ENCODE measurements at places on chromosomes 5 and 9. TPM values are rescaled to one million over a fixed set of nuclear protein-coding genes. Genes with fewer than 3 reads are reported as not detected.

Gene LCN10
- total RNA-seq, result 0.94 TPM

Gene GM2A
- 24.5 TPM for total RNA-seq

Gene NTRK2
- not detected for total RNA-seq

Gene MLLT3
- total RNA-seq, result 21.6 TPM

DNA sequence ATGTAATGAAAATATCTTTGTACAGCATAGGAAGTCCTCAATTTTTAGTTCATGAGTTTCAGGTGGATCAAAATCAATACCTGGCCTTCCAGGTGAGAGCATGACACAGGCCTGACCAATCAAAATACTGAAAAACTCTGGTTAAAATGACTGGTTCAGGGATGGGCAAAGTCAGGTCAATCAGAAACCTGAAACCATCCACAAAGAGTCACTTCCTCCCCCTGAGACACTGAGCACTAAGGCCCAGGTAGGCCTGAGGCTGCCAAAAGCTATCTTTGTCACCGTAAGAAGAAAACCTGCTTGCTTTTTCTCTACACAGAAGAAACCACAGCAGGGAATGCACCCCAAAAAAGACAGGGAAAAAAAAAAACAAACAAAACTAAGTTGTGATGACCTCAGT, 444.8 kb downstream of the TLR4 start:
- no peaks in the 10 kb centered on the region for H3K36me3 ChIP-seq
- no peaks in the 10 kb centered on the region for H3K27me3 ChIP-seq
- no peak for DNase-seq
- no peak overlapping the region for H3K4me3 ChIP-seq
- H3K4me1 ChIP-seq, result no peaks in the 10 kb centered on the region

- peaks cover 77% of the 10 kb centered on the region for H3K36me3 ChIP-seq
- no peaks in the 10 kb centered on the region for H3K4me1 ChIP-seq
- H3K4me3 ChIP-seq, result no peak overlapping the region
- no peak for DNase-seq
Measured at GRCh38 chr5:38948501-38948900, 102.7 kb downstream of the OSMR start.

DNA sequence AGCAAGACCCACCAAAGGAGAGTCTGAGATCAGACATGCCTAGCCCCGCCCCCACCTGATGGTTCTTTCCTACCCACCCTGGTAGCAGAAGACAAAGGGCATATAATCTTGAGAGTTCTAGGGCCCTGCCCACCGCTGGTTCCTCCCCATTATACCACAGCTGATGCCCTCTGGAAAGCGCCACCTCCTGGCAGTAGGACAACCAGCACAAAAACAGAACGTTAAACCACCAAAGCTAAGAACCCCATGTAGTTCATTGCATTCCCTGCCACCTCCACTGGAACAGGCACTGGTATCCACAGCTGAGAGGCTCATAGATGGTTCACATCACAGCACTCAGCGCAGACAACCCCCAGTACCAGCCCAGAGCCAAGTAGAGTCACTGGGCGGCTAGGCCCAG, 81.2 kb upstream of the TRPC7 start:
- no peak overlapping the region for H3K27ac ChIP-seq
- no peaks in the 10 kb centered on the region for H3K4me1 ChIP-seq
- H3K4me3 ChIP-seq, result no peak overlapping the region
- H3K36me3 ChIP-seq, result no peaks in the 10 kb centered on the region
- H3K27me3 ChIP-seq, result no peaks in the 10 kb centered on the region
- DNase-seq, result no peak

DNA sequence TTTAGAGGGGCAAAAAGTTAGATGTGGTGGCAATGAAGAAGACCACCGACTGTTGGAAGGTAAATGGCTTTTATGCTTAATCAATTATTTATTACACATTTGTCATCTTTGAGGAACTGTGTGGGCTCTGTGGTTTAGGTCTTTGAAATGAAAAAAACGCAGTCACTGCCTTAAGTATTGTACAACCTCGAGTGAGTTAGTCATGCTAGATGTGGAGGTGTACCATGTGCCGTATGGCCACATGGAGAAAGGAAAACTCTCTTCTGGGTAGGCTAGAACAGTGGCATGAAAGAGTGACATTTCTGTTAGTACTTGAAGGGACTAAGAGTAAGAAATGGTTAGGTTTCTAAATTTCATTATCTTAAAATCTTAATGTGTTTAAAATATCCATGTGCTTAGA, 166.1 kb downstream of the HACD4 start:
- DNase-seq, result no peak
- H3K27me3 ChIP-seq, result no peaks in the 10 kb centered on the region
- H3K27ac ChIP-seq, result no peak overlapping the region
- H3K4me3 ChIP-seq, result no peak overlapping the region
- H3K36me3 ChIP-seq, result no peaks in the 10 kb centered on the region
- H3K4me1 ChIP-seq, result no peaks in the 10 kb centered on the region

GRCh38 chr5:162496100-162496808, 428.7 kb downstream of the GABRG2 start:
- H3K27ac ChIP-seq, result no peak overlapping the region
- H3K4me3 ChIP-seq, result no peak overlapping the region
- H3K27me3 ChIP-seq, result no peaks in the 10 kb centered on the region
- H3K36me3 ChIP-seq, result no peaks in the 10 kb centered on the region
- no peak for DNase-seq
